ENCODE measurements at places on chromosomes 4 and X. TPM values are rescaled to one million over a fixed set of nuclear protein-coding genes. Genes with fewer than 3 reads are reported as not detected.

Gene GYPA
- total RNA-seq, result not detected

DNA sequence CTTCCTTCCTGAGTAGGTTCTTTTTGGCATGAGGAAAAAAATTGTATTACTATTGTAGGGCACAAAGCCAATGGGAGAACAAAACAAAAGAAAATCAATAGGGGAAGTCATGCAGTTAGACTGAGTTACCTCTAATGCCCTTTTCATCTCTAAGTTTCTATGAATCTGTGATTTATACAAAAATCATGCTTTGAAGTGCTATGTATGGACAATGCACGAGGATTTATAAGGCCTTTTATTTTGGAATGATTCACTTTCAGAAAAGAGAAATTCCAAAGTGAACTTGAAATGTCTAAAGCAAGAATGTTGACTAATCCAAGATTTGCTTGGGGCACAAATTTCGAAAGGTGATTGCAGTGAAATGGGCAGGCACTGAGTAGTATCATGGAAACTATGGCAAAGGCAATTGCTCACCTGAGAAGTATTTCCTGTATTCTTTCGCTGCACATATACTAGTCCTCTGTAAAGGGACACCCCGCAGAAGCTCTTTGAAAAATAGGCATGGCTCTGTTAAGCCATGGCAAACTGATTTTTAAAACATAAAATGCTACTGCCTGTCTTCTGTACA, 52.8 kb downstream of the ADGRG4 start:
- no peaks in the 10 kb centered on the region for H3K36me3 ChIP-seq
- no peak for DNase-seq
- H3K27me3 ChIP-seq, result peaks cover 2% of the 10 kb centered on the region
- no peaks in the 10 kb centered on the region for H3K4me1 ChIP-seq

GRCh38 chr4:109298279-109299010, 4.0 kb downstream of the COL25A1 start:
- no peak overlapping the region for H3K4me3 ChIP-seq
- H3K4me1 ChIP-seq, result peaks cover 11% of the 10 kb centered on the region
- H3K27me3 ChIP-seq, result peaks cover 62% of the 10 kb centered on the region
- no peak for DNase-seq
- H3K36me3 ChIP-seq, result peaks cover 2% of the 10 kb centered on the region

GRCh38 chr4:10459305-10459704, 2.1 kb upstream of the ZNF518B start:
- peaks cover 34% of the 10 kb centered on the region for H3K4me1 ChIP-seq
- H3K4me3 ChIP-seq, result no peak overlapping the region
- H3K36me3 ChIP-seq, result peaks cover 10% of the 10 kb centered on the region
- no peak for DNase-seq
- H3K27ac ChIP-seq, result no peak overlapping the region

DNA sequence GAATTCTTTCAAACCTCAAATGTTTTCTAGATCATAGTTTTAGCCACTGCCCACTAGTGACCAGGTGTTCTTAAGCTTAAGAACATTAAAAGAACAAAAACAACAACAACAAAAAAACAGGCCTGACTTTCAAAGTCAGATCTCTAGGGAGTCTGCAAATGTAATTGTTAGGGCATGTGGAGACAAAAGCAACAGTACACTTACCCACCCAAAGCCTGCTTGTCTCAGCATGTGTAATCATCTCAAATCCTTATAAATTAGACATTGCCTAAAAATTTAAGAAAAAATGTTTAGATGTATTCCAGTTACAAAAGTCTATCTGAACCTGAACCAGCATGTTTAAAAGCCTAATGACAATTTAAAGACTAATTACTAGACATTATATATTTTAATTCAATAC, 79.9 kb downstream of the SLC7A11 start:
- no peak for DNase-seq
- H3K4me1 ChIP-seq, result no peaks in the 10 kb centered on the region
- no peaks in the 10 kb centered on the region for H3K27me3 ChIP-seq
- H3K4me3 ChIP-seq, result no peak overlapping the region

GRCh38 chr4:28639747-28640146, 1779.1 kb downstream of the STIM2 start:
- H3K27me3 ChIP-seq, result no peaks in the 10 kb centered on the region
- no peak overlapping the region for H3K4me3 ChIP-seq
- H3K4me1 ChIP-seq, result no peaks in the 10 kb centered on the region
- no peak for DNase-seq
- H3K36me3 ChIP-seq, result no peaks in the 10 kb centered on the region
- H3K27ac ChIP-seq, result no peak overlapping the region

Gene CT45A2
- total RNA-seq, result not detected

GRCh38 chr4:62279689-62280088, 1079.6 kb downstream of the ADGRL3 start:
- no peaks in the 10 kb centered on the region for H3K27me3 ChIP-seq
- H3K36me3 ChIP-seq, result no peaks in the 10 kb centered on the region
- DNase-seq, result no peak
- no peaks in the 10 kb centered on the region for H3K4me1 ChIP-seq
- H3K4me3 ChIP-seq, result no peak overlapping the region

- H3K4me1 ChIP-seq, result peaks cover 5% of the 10 kb centered on the region
- no peak for DNase-seq
- H3K27me3 ChIP-seq, result no peaks in the 10 kb centered on the region
- H3K27ac ChIP-seq, result no peak overlapping the region
- H3K4me3 ChIP-seq, result no peak overlapping the region
These were observed 34.9 kb downstream of the MGST2 start for GRCh38 chr4:139700568-139700967.

GRCh38 chr4:158814636-158815330, 46.0 kb downstream of the FNIP2 start:
- DNase-seq, result no peak
- no peaks in the 10 kb centered on the region for H3K27me3 ChIP-seq
- peaks cover 54% of the 10 kb centered on the region for H3K4me1 ChIP-seq

Data from activated CD8-positive, alpha-beta memory T cell treated with anti-CD3 and anti-CD28 coated beads, Interleukin-2, amount 10 ng/mL, durations not matched to agents 7 days and 5 days (primary cell).